Vagina (tissue), 2 donors: ENCODE measurements at places on chromosomes 5 and 9.

- no peak for DNase-seq
These were observed 101.1 kb upstream of the NR4A3 start for GRCh38 chr9:99720455-99721050.

DNA sequence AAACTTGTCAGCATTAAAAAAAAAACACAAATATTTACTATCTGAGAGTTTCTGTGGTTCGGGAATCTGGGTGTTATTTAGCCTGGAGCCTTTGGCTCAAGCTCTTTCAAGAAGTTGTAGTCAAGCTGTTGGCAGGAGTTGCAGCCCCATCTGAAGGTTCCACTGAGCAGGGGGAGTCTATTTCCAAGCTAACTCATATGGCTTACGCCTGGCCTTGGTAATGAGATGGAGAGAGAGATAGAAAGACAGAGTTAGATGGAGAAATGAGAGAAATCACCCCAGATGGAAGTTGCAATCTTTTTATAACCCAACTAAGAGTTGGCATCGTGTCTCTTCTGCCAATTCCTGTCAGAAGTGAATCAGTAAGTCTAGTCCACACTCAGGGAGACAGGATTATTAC lies 1075.2 kb upstream of the SEMA6A start:
- DNase-seq, result no peak

DNA sequence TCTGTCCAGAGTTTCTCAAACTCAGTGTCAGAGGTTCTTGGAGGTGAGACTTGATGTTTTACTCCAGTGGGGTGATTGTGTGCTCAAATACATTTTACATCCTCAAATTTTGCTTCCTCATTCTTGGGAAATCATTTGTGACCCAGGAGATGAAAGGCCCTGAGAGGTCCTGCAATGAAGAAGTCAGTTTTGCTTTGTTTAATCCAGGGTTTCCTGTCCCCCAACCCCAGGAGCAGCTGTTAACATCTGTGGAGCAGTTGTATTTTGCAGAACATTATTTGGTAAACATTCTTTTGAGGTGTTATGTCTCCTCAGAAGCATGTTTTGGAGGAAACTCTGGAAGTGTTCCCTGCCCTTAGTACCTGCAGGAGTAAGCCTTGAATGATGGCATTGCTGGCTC lies 59.8 kb downstream of the DAB2IP start:
- no peak for DNase-seq

DNA sequence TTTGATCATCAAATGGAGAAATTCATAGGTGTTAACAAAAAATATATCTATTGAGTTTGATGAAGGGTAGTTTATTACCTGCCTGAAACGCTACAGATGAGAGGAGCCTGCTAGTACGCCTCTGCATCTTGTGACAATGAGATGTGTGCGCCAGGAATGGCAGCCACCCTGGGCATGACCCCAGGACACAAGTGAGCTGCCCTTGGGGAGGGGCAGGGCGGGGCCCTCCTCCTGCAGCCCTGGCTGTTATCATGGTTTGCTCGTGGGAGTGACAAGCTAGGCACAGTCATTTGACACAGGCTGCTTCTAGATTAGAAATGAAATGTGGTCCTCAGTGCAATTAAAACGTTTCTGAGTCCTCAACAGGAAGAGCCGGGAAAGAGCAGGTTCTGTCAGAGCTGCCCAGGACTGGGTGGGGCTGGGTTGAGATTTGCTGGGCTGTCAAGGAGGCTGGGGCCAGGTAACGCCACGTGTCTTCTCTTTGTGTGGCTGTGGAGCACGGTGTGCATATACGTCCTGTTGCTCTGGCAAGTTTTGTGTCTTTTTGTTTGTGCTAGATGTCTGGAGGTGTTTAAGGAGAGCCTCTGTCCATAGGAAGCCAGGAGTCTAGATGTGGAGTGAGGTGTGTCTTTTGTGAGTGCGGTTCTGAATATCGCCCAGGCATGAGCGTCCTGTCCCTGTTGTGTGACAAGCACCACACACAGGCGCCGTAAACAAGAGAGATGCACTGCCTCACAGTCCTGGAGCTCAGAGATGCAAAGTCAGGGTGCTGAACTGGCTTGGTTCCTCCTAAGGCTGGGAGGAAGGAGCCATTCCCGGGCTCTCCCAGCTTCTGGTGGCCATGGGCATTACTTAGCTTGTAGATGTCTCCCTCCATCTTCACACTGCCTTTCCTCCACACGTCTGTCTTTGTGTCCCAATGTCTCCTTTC lies 129.0 kb upstream of the IRX4 start:
- peak; percentile 79 for DNase-seq

GRCh38 chr5:15499528-15500324 lies at the start of gene FBXL7:
Gene FBXL7 (plus strand): TSS chr5:15500180.
- DNase-seq, result no peak

GRCh38 chr5:138962614-138963370 lies 87.7 kb upstream of the LRRTM2 start:
- no peak for DNase-seq

DNA sequence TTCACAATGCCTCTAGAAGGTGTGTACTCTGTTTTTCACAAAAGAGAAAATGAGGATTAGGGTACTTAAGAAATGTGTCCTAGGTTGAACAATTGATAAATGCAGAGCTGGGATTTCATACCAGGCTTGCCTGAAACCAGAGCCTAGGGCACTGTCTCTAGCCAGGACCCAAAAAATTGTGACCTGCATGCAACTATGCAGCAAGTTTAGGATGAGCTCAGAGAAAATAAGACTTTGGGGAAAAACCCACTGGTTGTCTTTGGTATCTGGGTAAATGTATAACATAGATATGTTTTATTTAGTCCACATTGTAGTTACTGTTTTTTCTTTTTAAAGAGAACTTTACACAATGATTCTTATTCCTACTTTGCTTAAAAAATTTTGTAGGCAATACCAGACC lies 177.1 kb upstream of the SEMA6A start:
- no peak for DNase-seq

DNA sequence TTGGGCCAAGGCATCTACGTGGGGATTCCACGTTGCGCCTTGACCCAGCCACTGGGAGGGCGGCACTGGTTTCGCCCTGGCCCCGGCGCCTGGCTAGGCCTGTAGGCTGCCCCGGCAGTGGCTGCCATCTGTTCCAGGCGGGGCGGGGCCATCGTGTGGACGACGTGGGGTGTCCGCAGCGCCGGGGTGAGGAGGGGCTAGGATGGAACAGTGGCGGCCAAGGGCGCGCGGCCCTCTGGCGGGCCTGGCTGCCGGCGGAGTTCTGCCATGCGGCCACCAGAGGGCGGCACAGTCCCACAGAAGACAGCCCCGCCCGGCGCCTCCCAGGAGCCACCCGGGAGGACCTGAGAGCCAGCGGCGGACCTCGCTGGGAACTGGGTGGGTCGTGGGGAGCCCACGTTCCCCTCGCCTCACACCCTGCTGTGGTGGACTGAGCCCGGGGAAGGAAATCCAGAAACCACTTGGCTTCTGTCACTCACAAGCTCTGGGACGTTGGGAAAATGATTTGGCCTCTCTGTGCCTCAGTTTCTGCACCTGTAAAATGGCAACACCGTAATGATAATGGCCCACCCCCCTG lies 22.6 kb upstream of the RAPGEF1 start:
- no peak for DNase-seq

DNA sequence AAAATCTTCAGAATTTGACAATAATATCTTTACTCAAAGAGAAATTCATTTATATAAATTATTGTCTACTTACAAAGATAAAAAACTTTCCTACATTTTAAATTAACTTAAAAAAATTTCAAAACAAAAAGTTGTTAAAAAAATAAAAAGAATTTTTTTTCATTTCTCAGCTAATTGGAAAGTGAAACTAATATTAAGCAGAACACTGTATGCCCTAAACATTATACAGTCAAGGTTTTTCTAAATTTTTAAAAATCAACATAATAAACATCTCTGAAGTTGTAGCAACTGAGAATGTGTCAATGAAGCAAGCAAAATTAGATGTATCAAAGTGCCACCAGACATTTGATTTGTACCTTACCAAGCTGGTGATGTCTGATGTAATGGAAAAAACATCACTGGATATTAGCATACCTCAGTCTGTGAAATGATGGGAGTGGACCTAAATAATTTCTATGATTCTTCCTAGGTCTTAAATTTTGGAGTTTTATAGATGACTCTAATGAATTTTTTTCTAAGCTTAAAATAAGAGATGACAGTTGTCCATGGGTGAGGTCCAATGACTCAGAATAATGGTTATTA lies 290.1 kb downstream of the ADAMTS6 start:
- no peak for DNase-seq

DNA sequence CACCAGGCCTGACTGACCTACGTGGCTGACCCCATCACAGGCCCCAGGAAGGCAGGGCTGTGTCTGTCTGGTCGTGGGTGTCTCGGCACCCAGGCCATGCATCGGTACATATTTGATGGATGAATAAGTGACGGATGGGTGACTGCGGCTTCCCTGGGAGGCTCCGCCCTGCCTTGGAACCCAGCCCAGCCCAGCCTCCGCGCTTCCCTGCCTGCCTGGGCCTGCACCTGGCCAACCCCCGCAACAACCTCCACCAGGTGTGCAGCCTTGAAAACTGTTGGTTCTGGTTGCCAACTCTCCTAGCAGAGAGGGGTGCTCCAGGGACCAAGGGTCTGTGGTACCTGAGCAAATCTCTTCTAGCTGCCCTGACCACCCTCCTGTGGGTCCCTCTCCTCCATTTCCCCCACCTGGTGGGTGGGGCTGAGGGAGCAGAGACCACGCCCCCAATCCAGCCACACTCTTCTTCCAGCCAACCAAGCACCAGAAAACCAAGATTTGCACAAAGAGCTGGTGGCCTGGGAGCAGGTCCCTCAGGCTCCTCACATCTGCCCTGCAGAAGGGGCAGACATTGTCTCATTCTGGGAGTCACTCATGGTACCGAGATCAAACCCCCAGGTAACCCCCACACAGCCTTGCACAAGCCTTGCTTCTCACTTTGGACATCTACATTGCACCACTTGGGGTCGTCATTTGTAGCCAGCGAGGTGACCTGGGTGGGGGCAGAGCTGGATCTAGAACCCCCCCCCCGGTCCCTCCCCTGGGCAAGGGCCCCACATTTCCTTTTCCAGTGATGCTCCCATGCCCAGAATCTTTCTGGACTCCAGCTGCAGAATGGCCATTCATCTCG lies 100.6 kb upstream of the IER5L start:
- peak; percentile 79 for DNase-seq

DNA sequence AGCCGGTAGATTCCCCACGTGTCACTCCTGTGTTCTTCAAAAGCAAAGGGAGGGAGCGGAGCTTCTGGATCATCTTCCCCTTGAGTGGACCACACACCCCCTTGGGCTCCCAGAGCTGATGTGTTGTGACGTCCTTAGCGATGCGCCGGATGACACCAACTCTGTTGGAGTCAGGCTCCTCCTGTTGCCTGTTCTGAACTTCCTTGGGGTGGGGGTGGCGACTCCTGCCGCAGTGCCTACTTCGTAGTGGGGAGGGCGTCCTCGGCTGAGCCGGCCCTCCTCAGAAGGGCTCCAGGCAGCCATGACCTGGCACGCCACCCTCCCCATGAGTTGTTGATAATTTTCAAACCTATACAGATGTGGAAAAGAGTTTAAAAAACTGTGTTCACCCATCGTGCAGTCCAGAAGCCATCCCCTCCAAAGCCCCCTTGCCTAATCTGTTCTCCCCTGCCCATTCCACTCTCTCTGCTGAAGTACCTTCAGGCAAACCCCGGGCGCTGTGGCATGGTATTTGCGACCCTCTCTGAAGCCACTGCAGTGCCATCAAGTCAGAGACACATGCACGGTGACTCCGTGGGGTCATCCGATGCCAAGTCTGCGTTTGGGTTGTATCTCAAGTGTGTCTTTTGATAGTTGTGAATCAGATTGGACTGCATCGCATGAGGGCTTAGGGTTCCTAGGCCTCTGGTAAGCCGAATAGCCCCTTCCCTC lies 16.7 kb downstream of the EXOC3 start:
- DNase-seq, result no peak

GRCh38 chr5:143031781-143032580 lies 261.8 kb downstream of the ARHGAP26 start:
- no peak for DNase-seq

DNA sequence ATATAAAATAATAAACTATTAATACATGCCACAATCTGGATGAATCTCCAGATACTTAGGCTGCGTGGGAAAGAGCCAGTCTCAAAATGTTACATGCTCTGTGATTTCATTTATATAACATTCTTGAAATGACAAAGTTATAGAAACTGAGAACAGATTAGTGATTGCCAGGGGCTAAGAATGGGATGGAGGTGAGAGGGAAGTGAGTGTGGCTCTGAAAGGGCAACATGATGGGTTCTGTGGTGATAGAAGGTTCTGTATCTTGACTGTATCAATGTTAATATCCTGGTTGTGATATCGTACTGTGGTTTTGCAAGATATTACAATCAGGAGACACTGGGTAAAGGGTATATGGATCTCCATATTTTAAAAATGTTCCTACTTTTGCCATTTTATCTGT lies 50.7 kb downstream of the SPEF2 start:
- no peak for DNase-seq

DNA sequence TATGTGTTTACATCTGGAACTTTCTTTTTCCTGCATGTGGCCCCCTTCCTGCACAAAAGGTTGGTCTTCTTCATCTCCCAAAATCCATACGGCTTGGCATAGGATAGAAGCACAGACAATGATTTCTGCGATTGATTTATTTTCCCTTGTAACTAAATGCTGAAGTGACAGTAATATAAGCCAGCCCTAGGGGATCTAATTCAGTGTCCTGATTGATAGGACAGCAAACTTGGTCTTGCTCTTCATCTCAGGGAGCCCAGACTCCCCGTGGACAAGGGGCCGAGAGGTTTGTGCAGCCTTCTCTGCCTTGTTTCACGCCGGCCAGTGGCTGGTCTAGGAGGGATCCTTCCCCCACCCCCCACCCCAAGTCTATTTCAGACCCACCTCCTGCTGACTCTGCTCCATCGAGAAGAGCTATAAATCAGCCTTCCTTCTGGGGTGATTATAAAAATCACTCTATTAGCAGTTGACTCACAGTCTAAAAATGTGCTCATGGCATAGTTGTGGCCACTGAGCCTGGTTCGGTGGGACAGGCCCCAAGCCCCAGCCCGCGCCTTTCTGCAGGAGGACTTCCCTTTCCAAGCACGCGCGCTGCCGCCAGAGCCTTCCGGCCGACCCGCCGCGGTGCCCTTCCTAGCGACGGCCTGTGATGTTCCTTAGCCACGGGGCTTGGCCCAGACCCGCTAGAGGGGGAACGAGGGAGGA lies 89.8 kb upstream of the COL5A1 start:
- DNase-seq, result no peak

DNA sequence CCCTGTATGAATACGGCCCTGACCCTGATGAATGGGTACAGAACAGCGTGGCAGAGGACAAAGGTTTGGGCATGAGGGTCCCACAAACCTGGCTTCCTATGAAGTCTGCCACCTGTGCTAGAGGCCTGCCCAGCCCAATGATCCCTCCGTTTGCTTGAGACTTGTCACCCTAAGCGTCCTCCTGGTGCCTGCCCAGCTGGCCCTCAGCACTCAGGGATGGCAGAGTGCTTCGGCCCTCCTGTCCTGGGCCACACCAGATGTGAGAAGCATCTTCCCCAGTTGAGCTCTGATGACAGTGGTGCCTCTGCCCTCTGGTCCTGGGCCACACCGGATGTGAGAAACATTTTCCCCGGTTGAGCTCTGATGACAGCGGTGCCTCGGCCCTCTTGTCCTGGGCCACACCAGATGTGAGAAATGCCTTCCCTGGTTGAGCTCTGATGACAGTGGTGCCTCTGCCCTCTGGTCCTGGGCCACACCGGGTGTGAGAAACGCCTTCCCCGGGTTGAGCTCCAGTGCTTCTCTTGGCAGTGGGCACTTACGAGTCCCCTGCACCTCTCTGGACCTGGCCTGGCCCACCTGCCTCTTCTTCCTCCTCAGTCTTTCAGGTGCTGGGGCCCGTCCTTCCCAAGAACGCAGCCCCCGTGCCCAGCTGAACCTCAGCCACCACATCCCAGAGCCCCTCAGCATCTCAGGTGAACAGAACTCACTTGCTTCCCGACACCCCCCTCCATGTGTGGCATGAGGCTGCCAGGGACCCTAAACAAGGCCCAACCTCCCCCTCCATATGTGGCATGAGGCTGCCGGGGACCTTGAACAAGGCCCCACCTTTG lies 253.1 kb upstream of the IRX1 start:
- no peak for DNase-seq
